ENCODE measurements at places on chromosomes 12 and 14. TPM values are rescaled to one million over a fixed set of nuclear protein-coding genes. Genes with fewer than 3 reads are reported as not detected.

SLCO1B1 gene
- polyA plus RNA-seq = not detected

CNOT2 gene
- 77.2 TPM for polyA plus RNA-seq

GPR137C gene
- polyA plus RNA-seq = 0.97 TPM

TAS2R30 gene
- polyA plus RNA-seq = 0.07 TPM

AMN gene
- polyA plus RNA-seq = 0.06 TPM

CCDC196 gene
- not detected for polyA plus RNA-seq

NANOG gene
- polyA plus RNA-seq = not detected

TBX3 gene
- polyA plus RNA-seq = 42.2 TPM

PRH2 gene
- polyA plus RNA-seq = not detected

KLRC2 gene
- not detected for polyA plus RNA-seq

DNAJC22 gene
- 11.3 TPM for polyA plus RNA-seq

DUSP6 gene
- polyA plus RNA-seq = 32.0 TPM

PDZRN4 gene
- not detected for polyA plus RNA-seq

NACA gene
- 596 TPM for polyA plus RNA-seq

FSCB gene
- not detected for polyA plus RNA-seq

KLRB1 gene
- not detected for polyA plus RNA-seq

BRI3BP gene
- polyA plus RNA-seq = 2.9 TPM

A2ML1 gene
- not detected for polyA plus RNA-seq

NTF3 gene
- polyA plus RNA-seq = 28.7 TPM

BEST3 gene
- polyA plus RNA-seq = 0.14 TPM

MFAP5 gene
- polyA plus RNA-seq = 0.60 TPM

SLC5A8 gene
- polyA plus RNA-seq = not detected

KCNC2 gene
- polyA plus RNA-seq = not detected

ESRRB gene
- not detected for polyA plus RNA-seq

KRT73 gene
- not detected for polyA plus RNA-seq

SARNP gene
- 178 TPM for polyA plus RNA-seq

ETFBKMT gene
- 2.0 TPM for polyA plus RNA-seq

RNU4-1 gene
- polyA plus RNA-seq = not detected

ARHGAP9 gene
- 1.2 TPM for polyA plus RNA-seq

Measured in AG04450 (cell line).